ENCODE measurements at places on chromosomes 2 and 18.

GRCh38 chr2:162123806-162124758 lies 28.0 kb downstream of the GCG start:
- DNase-seq, result peak; percentile 77

- DNase-seq, result peak; percentile 71
Observed at GRCh38 chr18:79528846-79529245, 133.1 kb downstream of the NFATC1 start.

DNA sequence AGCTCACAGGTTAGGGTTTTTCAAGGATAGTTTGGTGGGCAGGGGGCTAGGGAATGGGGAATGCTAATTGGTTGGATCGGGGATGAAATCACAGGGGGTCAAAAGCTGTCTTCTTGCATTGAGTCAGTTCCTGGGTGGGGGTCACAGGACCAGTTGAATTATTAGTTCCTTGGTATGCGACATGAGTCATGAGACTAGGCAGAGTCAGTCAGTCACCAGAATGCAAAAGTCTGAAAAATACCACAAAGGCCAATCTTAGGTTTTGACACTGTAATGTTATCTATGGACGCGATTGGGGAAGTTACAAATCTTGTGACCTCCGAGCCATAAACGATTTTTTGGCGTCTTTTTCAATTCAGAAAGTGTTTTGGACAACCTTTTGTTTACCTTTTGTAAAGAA lies 101.2 kb downstream of the ZNF519 start:
- DNase-seq, result no peak

- no peak for DNase-seq
Observed at GRCh38 chr2:102770506-102770905, 8.7 kb downstream of the TMEM182 start.

DNA sequence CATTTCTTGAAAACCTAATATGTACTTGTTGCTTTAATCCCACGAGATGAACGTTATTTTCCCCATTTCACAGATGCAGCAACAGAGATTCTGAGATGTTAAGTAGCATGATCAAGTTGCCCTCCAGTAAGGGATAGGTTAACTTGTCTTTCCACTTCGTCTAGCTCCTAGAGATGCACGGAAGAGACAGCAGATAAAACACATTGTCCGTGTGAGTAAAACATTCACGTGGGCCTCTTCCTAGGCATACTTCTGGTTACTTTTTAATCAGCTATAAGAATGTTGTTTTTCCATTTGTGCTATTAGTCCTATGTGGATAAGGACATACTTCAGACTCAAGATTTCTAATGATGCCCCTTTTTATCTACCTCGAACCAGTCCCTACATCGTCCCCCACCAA lies 1.2 kb upstream of the ARHGAP28 start:
- DNase-seq, result no peak

DNA sequence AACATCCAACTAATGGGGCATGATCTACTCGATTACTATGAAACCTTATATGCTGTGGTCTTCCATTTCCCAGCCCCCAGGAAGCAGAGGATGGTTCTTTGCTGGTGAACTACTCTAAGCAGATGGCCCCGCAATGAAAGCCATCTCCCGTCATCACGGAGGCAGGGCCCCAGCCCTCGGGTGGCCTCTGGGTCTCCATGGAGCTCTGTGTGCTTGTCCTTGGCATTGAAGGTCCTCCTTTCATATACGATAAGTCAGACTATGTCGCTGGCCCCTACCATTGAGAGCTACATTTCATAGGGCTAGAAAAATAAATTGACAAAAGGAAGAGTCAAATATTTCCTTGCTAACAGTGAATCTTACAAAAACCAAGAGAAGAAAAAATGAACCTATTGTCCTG lies 416.8 kb downstream of the CMPK2 start:
- no peak for DNase-seq
